GF-D8 (cell line): ENCODE measurements at places on chromosomes 5 and 9.

GRCh38 chr5:14946815-14947620 is 75.4 kb upstream of the ANKH start:
- DNase-seq, result no peak

DNA sequence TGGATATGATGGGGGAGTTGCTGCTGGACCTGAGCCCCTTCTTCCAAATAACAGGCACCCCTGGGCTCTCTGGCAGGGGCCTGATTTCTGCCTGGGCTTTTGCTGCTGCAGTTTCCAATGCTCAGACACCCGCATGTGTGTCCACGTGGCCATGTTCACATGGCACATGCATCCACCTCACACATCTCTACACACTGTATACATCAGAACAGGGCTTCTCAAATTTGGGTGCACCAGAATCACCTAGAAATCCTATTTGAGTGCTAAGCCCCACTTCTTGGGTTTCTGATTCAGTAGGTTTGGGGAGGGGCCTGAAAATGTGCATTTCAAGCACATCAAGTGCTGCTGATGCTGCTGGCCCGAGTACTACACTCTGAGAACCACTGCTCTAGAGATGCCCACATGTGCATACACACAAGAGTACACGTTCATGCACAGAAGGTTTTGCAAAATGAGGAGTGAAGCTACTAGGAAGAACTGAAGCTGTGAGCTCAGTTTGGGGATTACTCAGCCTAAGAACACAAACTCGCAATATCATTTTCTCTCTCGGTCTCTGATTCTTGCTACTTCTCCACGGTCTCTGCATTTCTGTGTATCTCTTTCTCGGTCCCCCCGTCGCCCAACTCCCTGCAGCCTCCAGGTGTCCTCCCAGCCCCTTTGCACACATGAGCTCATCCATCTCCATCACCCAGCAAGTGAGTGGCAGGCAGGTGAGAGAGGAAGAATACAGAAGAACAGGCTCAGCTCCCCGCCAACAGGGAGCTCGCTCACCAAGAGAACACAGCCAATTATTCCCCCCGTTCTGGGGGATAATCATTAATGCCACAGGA is 97.0 kb downstream of the PCDH1 start:
- DNase-seq, result no peak

GRCh38 chr5:115831163-115831768 is 10.1 kb downstream of the ATG12 start:
- DNase-seq, result no peak

DNA sequence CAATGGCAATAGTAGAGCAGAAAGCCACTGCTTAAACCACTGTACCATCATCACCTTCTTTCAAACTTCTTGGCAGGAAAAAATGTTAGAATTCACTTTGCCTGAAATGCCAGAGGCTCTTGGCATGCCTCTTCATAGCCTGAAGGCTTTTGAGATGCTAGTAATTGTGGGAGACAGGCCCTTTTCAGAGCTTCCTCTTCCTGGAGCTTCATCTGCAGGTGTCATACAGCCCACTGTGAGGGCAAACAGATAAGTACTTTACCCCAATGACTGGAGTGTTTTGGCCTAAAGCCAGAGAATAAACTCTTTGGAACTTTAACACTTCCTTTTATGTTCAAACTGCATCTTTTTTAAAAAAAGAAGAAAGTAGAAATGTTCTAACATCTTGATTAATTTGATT is 81.3 kb upstream of the TMEM171 start:
- DNase-seq, result no peak
